CD4-positive, alpha-beta T cell treated with Interleukin-1 beta for 1 hour (primary cell): ENCODE measurements at places on chromosomes 6 and 20.

DNA sequence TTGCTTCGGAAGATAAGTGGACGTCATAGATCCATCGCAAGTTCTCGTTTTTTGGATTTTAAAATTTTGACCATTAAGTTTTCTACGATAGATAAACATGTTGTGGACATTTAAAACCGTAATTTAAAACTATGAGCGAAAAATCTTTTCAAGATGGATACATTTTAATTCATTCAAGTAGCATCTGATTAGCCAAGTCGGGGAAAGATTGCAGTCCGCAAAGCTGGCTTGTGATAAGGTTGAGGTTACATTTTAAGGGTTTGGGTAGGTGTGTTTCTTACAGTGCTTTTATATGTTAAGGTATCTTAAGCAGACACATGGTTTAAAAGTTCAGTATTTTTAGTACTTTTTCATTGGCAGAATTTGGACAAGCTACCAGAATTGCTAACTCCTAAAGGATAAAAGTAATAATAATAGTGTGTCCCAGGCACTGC, 1.2 kb downstream of the WTAP start:
- no peak for DNase-seq

GRCh38 chr6:11467364-11467763, 70.2 kb upstream of the TMEM170B start:
- no peak for DNase-seq

DNA sequence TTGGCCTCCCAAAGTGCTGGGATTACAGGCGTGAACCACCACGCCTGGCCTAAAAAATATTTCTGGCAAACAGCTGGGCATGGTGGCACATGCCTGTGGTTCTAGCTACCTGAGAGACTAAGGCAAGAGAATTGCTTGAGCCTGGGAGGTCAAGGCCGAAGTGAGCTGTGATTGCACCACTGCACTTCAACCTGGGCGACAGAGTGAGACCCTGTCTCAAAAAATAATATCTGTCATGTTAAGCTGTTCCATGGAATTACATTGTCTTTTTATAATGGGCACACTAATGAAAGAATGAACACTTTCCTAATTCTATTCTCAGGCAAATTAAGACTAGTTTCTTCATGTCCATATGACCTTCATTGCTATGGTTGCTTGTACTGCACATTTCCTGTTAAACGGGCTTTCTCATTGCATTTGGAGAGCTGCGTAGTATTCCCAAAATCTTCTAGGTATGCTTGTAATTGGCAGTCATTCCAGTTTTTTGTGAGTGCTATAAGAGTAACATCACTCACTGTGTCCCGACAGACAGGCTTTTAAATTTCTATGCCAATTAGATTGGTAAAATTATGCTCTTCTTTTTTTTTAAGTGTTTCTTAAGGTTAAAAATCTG, 12.1 kb downstream of the AMD1 start:
- DNase-seq = no peak

DNA sequence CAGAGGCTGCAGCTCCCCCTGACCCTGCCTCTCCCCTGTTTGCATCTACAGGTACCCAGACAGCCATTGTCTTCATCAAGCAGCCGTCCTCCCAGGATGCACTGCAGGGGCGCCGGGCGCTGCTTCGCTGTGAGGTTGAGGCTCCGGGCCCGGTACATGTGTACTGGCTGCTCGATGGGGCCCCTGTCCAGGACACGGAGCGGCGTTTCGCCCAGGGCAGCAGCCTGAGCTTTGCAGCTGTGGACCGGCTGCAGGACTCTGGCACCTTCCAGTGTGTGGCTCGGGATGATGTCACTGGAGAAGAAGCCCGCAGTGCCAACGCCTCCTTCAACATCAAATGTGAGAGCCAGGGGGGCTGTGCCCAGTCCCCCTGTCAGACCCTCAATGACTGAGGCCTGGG, 42.1 kb upstream of the SRF start:
- DNase-seq = no peak
